ENCODE measurements at places on chromosomes 1 and 21. TPM values are rescaled to one million over a fixed set of nuclear protein-coding genes. Genes with fewer than 3 reads are reported as not detected.

OR2T33 gene
- total RNA-seq: not detected

DNA sequence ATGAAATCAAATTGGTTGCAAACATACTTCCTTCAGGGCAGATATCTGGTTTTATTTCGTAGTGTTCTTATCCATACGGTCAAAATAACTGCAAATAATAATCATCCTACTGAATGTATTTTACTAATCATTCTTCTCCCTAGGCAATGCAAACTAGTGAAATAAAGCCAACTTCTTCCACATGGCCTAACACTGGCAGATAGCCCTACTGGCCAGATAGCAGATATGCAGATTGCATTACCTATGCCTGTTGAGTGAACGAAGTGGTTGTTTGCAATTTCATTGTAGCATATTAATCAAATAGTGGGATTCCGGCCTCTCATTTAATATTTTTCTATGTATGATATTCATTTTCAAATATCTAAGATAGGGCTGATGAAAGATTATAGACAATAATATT is 116.2 kb downstream of the CENPF start:
- no peak for DNase-seq

SLAMF6 gene
- 0.34 TPM for total RNA-seq

DNA sequence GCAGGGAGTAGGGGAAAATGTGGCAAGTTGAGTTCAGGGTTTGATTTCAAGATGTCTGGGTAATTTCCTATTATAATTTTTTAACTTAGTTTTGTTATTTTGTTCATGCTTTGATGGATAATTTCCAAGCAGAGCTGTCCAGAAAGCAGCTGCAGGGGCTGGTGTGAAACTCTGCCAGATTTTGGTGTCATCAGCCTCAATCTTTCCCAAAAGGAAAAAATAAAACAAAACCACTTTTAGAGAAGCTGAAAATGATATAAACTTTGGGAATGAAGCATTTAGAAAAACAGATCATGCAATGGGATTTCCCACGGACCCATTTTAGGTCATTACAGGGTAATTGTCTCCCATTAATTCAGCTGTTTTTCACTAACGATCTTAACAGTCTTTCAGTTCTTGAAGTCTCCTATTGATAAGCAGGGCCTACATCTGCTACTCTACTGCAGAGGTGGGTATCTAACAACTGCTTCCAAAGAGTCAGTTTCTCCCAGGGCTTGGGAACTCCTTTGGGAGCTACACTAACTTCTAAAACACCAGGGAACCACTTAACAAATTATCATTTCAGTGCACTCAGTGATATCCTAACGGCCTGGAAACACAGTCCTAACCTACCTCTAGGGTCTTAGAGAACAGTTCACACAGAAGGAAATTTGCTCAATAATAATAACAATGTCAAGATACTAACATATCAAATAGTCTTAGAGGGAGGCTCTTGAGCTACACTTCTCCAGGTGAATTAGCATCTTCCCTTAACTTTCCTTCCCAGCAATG is 12.3 kb downstream of the ZNF436 start:
- DNase-seq: no peak

DNA sequence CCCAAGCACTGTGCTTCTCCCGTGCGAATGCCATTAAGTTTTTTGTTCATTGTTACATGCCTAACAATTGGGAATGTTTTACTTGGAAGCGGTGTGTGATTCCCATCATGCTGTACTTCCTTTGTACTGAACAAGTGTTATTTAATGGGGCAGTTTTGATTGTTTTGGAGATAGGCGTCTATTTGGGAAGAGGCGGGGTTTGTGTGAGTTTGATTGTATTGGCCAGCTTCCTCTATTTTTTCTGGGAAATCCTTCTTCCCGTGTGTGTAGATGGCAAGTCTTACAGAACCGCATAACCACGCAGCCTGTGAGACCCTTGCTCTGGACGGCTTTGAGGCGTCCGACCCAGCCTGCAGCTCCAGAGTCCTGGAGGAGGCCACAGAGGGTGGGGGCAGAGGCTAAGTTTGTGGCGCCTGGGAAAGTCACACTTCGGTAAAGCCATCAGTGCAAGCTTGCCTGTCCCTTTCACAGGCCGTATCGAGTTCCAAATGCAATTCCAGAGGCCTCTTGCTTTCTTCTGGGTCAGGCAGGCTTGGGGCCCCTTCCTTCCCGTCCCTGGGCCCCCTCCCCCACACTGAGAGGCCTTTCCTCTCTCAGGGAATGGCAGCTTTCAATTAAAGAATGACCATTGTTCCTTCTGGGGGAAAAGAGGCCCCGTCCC is 210.3 kb downstream of the TOMM20 start:
- no peak for DNase-seq

LCE1E gene
- not detected for total RNA-seq
